Pancreas (tissue), 10 donors: ENCODE measurements at places on chromosomes 6 and 20. TPM values are rescaled to one million over a fixed set of nuclear protein-coding genes. Genes with fewer than 3 reads are reported as not detected.

TMC2 gene
- total RNA-seq = not detected

TBX18 gene
- 0.52 TPM for total RNA-seq

CCN5 gene
- total RNA-seq = 1.2 TPM

CRIP3 gene
- 4.6 TPM for total RNA-seq

LGSN gene
- total RNA-seq = not detected

TSPO2 gene
- not detected for total RNA-seq

EDN3 gene
- total RNA-seq = 5.5 TPM

ADGB gene
- total RNA-seq = not detected

GRCh38 chr6:90458353-90459224, 128.3 kb downstream of the MAP3K7 start:
- no peaks in the 10 kb centered on the region for H3K27me3 ChIP-seq
- no peak overlapping the region for H3K27ac ChIP-seq

DNA sequence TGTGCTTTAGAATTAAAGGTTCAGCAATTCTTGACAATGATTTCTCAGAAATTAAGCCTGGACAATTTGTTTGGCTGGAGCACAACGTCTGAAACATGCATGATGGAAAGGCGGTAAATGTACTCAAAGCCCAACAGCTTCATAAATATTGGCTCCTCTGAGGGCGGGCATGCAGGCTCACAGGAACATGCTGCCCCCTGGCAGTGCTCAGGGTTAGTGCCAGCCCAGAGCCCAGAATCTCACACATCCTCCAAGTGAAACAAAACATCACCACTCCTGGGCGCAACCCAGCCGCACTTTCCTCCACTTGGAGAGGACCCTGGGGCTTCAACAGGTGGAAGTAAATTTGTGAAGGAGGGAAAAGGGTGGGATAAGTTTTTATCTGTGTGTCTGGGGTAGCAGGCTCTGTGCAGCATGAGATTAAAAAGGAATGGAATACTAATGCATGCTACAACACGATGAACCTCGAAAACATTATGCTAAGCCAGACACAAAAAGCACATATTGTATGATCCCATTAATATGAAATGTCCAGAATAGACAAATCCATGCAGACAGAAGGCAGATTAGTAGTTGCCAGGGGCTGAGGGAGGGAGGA, 54.1 kb upstream of the PTPRT start:
- no peaks in the 10 kb centered on the region for H3K36me3 ChIP-seq
- H3K4me1 ChIP-seq = no peaks in the 10 kb centered on the region

DNA sequence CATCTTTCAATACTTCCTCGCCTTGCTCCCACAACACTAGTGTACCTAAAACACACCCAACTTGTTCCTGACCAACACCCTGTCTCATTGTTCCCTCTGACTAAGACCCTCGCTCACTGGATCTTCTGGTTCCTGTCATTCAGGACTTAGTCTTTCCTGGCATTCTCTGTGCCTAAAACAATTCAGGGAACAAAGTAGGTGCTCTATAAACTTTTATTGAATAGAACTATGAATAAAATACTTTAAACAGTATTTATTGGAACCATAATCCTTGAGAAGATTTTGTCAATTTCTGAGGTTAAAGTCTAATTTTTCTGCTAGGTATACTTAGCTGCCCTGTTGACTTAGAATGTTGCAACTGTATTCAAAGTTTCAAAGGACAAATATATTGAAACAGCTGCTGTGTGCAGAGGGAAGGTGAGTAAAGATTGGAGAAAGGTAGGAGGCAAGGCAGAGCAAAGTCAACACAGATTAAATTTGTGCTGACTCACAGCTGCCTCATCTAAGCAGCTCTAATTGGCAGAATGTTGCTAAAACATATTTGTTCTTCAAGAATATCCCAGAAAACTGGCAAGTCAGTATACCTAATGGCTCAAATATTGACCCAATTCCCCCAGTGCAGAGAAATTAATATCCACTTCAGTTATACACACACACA, 37.6 kb downstream of the GSTA2 start:
- DNase-seq = peak; percentile 76
- no peak overlapping the region for H3K4me3 ChIP-seq
- peaks cover 59% of the 10 kb centered on the region for H3K4me1 ChIP-seq

- peak overlapping the region; percentile 87 for H3K27ac ChIP-seq
- peaks cover 6% of the 10 kb centered on the region for H3K4me1 ChIP-seq
- H3K27me3 ChIP-seq = no peaks in the 10 kb centered on the region
- peak overlapping the region; percentile 61 for H3K4me3 ChIP-seq
- peak; percentile 67 for DNase-seq
These were observed 6.8 kb upstream of the SOX4 start for GRCh38 chr6:21586740-21587178.

- no peaks in the 10 kb centered on the region for H3K27me3 ChIP-seq
- no peak overlapping the region for H3K4me3 ChIP-seq
- H3K27ac ChIP-seq = peak overlapping the region; percentile 25
- no peak for DNase-seq
These were observed 102.3 kb downstream of the HIVEP2 start for GRCh38 chr6:142842418-142843261.

DNA sequence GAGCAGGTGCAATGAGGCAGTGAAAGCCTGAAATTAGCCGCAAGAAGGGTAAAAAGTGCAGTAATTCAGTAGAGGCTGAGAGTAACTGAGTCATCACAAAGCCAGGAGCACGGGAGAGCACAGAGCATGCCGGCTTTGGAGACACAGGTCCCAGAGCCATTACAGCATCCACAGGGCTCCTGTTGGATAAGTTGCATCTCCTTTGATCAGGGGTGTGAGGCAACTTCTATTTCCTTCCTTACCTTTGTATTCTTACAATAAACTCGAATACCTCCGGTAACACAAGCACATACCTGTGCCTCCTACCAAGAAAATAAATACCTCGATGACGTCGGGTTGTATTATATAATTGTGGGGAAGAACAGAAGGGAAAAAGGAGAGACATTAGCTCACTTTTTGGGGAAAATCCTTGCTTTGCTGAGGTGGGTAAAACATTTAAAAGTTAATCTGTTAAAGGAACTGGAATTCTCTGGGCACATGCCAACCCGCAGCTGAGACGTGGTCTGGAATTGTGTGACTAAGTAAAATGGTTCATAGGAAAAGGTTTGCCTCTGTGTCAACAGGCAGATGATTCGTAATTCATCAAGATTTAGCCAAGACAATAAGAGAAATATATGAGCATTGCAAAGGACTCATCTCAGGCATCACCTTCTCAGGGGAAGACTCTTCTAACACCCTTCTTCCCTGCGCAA, 360.7 kb upstream of the ZFP64 start:
- H3K4me3 ChIP-seq = no peak overlapping the region
- DNase-seq = no peak

- H3K4me3 ChIP-seq = no peak overlapping the region
- no peaks in the 10 kb centered on the region for H3K4me1 ChIP-seq
- no peak for DNase-seq
- no peaks in the 10 kb centered on the region for H3K27me3 ChIP-seq
- H3K27ac ChIP-seq = no peak overlapping the region
These were observed 7.1 kb downstream of the TFEB start for GRCh38 chr6:41728073-41728936.

DNA sequence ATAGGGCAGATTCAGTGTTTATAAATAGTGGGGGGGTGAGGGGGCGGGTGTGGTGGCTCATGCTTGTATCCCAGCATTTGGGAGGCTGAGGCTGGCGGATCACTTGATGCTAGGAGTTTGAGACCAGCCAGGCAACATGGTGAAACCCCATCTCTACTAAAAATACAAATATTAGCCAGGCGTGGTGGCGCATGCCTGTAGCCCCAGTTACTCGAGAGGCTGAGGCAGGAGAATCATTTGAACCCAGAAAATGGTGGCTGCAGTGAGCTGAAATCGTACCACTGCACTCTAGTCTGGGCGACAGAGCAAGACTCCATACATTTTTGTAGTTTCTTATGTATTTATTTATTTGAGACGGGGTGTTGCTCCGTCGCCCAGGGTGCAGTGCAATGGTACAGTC, 109.0 kb upstream of the ZNF217 start:
- no peaks in the 10 kb centered on the region for H3K4me1 ChIP-seq
- H3K36me3 ChIP-seq = no peaks in the 10 kb centered on the region

GRCh38 chr6:10692965-10693538, 1.4 kb downstream of the C6orf52 start:
- peaks cover 3% of the 10 kb centered on the region for H3K4me1 ChIP-seq
- no peak overlapping the region for H3K4me3 ChIP-seq
- no peak overlapping the region for H3K27ac ChIP-seq
- no peaks in the 10 kb centered on the region for H3K36me3 ChIP-seq
- H3K27me3 ChIP-seq = no peaks in the 10 kb centered on the region

DNA sequence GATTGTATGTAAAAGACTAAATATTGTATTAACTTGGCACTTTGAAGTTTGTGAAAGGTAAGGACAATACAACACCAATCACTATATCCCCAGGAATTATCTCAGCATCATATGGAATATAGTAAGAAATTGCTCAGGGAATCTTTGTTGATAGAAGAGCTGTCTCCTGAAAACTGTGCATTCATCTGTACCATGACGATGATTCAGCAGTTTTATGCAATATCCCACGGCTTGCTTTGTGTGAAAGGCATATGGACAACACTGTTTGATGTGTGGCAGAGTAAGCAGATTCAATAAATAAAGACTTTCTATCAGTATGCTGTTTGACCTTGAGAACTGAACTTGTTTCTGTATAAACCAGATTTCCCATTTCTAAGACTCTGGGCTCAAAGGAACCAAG, 147.5 kb upstream of the PLN start:
- H3K4me3 ChIP-seq = no peak overlapping the region
- no peak overlapping the region for H3K27ac ChIP-seq

DNA sequence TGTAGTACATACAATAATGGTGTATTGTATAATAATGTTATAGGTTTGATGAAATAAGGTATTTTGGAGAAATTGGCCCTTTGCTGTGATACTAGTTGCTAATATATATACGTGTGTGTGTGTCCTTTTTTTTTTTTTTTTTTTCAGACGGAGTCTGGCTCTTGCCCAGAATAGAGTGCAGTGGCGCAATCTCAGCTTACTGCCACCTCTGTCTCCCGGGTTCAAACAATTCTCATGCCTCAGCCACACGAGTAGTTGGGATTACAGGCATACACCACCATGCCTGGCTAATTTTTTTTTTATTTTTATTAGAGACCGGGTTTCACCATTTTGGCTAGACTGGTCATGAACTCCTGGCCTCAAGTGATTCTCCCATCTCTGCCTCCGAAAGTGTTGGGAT, 23.3 kb downstream of the SENP6 start:
- DNase-seq = no peak
- peaks cover 3% of the 10 kb centered on the region for H3K4me1 ChIP-seq
- H3K27ac ChIP-seq = no peak overlapping the region
- H3K27me3 ChIP-seq = no peaks in the 10 kb centered on the region
- H3K4me3 ChIP-seq = no peak overlapping the region
- H3K36me3 ChIP-seq = peaks cover 9% of the 10 kb centered on the region

GRCh38 chr6:169530752-169531123, 171.1 kb downstream of the WDR27 start:
- H3K27ac ChIP-seq = no peak overlapping the region
- no peaks in the 10 kb centered on the region for H3K27me3 ChIP-seq
- no peak overlapping the region for H3K4me3 ChIP-seq
- H3K36me3 ChIP-seq = no peaks in the 10 kb centered on the region
- no peak for DNase-seq
- no peaks in the 10 kb centered on the region for H3K4me1 ChIP-seq
